Fibroblast of lung (primary cell): ENCODE measurements at places on chromosomes 2 and 18. TPM values are rescaled to one million over a fixed set of nuclear protein-coding genes. Genes with fewer than 3 reads are reported as not detected.

DNA sequence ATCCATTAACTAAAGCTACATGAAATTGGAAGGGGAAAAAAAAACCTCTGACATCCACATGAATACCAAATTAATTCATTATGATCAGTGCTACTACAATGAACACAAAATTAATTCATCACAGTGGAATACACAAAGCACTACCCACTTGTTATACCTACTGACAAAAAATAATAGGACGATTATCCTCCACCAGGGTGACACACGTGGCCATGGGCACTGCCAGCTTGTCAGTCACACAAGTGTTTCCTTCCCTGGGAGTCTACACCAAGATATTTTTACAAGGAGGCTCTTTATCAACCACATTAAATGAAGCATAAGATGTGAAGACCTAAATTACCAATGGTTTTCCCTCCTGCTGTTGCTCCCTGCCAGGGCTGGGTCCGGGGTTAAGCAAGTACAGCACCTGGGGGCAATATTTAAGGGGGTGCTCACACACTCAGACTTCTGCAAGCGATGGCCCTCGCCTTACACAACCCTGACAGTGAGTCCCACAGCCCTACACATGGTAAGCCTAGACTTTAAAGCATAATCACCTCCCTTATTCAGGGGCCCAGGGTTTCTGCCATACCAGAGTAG, 90.1 kb downstream of the TCF4 start:
- no peak for DNase-seq

GRCh38 chr2:221270806-221271205, 301.3 kb downstream of the EPHA4 start:
- DNase-seq, result peak; percentile 17

- DNase-seq, result no peak
Measured at GRCh38 chr2:38060236-38061018, 15.5 kb downstream of the CYP1B1 start.

Gene CCDC85A
- total RNA-seq, result not detected in 2 replicates
